SW480 (cell line): ENCODE measurements at places on chromosomes 3 and 15.

GRCh38 chr15:74343127-74343796 lies 24.2 kb downstream of the CYP11A1 start:
- no peak for DNase-seq

DNA sequence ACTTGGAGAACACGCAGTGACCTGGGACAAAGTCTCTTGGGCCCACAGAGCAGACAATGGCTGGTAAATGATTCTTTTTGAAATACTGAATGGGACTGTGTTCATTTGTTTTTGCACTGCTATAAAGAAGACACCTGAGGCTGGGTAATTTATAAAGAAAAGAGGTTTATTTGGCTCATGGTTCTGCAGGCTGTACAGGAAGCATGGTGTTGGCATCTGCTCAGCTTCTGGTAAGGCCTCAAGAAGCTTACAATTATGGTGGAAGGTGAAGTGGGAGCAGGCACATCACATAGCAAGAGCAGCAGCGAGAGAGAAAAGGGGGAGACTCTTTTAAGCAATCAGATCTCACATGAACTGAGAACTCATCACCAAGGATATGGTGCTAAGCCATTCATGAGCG lies 321.6 kb downstream of the THSD4 start:
- DNase-seq = no peak

- DNase-seq = no peak
These were observed 187.6 kb downstream of the NLGN1 start for GRCh38 chr3:173584838-173585831.

DNA sequence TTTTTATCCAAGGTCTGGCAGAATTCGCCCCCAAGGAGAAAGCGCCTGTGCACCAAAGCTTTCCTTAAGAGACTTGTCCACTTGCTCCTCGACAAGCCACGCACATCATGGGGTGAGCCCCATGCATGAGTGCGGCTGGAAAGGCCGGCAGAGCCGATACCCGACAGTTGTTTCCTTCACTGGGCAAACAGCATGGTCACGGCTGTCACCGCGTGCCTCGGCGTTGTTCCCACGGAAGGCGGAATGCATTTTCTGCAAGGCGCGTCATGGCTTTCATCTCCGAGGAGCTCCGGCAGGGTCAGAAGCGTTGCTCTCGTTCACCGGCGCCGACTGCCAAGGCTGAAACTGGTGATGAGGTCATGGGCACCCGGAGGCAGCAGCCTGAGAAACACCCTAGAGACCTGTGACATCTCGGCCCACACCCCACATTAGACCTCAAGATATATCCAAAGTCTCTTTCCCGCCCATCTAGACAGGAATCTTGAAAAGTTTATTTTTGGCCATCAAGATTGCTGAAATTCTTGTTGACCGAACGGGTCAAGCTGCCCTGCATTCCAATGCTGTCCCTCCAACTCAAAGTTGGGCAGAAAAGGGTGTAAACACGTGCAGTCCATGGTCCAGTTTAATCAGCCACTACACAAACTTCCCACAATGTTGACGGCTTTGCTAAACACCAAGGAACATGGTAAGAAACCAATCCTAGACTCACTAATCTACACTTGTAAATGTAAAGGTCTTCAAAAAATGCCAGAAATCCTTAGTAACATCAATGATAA lies 604 bp upstream of the TJP1 start:
- peak; percentile 69 for DNase-seq

GRCh38 chr15:74958320-74958907 lies 1.8 kb upstream of the RPP25 start:
- DNase-seq = no peak

DNA sequence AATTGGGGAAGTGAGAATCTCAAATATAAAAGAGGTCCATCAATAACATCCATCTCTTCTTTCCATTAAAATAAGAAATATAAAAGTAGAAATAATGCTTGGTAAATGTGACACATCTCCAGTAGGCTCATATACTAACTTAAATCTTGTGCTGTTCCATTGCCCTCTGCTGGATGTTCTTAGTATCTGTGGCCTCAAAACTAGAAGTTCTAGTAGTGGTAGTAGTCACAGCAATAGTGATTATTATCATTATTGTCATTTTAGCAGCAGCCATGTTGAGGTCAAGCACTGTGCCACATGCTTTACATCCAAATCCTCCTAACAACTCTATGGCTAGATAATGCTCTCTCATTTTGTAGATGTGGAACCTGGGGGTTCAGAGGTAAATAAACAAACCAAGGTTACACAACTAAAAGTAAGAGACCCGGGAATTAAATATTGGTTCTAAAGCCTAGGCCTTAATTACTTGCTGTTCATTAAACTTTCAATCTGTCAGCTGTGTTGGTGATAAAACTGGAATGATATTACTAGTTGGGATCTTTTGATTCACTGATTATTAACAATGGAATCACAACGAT lies 20.2 kb upstream of the BTLA start:
- DNase-seq = peak; percentile 74

DNA sequence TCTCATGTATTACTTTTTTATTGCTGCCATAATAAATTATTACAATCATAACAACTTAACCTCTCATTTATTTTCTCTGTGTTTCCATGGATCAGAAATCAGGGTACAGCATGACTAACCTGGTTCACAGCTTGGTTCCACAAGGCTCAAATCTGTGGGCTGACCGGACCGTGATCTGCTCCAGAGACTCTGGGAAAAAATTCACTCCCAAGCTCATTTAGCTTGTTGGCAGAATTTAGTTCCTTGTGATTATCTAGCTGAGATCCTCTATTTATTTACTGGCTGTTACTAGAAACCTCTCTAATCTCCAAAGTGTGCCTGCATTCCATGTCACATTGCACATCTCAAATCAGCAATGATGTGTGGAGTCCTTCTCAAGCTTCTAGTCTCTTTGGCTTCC lies 386.6 kb downstream of the DIPK2A start:
- no peak for DNase-seq

- no peak for DNase-seq
These were observed 108.1 kb upstream of the CCDC54 start for GRCh38 chr3:107269136-107269535.

GRCh38 chr3:132378846-132379245 lies 38.5 kb upstream of the DNAJC13 start:
- DNase-seq = no peak

- no peak for DNase-seq
These were observed 2.7 kb upstream of the ARNT2 start for GRCh38 chr15:80401456-80401855.

DNA sequence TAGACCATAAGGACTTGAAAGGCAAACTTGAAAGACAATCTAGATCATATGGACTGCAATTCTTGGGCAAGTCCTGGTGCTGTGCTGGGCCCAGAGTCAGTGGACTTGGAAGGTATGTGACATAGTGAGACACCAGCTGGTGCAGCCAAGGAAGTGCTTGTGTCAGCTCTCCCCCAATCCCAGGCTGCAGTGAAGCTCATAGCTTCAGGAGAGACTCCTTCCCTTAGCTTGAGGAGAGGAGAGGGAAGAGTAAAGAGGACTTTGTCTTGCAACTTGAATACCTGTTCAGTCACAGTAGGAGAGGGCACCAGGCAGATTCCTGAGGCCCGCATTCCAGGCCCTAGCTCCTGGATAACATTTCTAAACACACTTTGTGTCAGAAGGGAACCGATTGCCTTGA lies 127.4 kb upstream of the ZPLD1 start:
- DNase-seq = no peak

DNA sequence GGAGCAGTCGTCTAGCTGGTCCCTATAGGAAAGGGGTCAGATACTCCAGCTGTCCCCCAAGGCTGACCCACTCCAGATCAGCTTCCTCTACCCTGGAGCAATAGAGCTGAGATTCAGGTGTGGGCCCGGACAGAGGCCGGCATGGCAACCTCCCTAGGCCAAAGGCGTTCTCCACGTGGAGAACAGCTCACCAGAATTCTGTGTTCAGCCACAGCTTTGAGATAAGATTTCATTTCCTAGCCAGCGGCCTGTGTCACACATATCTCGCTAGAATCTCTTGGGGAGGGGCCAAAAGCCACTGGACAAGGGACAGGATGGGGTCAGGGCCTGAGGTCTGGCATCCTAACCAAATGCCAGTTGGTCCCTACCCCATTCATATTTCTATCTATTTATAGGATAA lies 20.1 kb downstream of the SRGAP3 start:
- DNase-seq = no peak

DNA sequence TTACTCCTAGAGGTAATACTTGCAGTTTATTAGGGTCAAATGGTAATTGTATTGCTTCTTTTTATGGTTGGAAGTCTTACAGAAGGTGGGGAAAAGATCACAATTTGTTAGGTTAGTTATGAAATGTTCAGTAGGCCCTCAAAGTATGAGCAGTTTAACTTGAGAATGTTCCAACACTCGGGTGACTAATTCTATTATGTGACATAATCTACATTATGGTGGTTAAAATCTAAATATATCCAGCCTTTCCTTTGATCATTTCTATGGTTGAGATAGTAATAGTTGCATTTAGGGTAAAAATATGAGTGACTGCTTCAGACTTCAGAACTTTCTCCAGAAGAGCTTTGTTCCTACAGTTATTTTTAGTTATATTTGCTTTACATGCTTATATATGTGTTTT lies 19.6 kb upstream of the FBXO22 start:
- no peak for DNase-seq

DNA sequence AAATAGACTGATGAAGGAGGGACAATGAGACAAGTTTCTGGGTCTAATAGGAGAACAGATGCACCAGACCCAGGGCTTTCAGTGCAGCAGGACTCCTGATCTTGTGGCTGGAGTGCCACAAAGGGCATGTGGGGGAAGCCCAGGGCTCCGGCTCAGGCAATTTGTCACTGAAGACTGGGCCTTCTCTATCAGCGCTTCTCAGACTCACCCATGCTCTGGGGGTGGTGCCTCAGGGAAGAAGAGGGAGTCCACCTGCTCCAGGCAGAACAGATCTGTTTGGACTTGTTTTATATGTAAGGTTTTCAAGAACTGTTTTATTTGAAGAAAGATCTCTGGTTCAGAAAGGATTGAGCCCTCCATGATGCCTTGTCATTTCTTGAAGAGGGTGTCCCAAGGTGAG lies 112.4 kb upstream of the TLE3 start:
- DNase-seq = no peak

GRCh38 chr3:165194511-165195240 lies 1.5 kb downstream of the SLITRK3 start:
- DNase-seq = no peak

DNA sequence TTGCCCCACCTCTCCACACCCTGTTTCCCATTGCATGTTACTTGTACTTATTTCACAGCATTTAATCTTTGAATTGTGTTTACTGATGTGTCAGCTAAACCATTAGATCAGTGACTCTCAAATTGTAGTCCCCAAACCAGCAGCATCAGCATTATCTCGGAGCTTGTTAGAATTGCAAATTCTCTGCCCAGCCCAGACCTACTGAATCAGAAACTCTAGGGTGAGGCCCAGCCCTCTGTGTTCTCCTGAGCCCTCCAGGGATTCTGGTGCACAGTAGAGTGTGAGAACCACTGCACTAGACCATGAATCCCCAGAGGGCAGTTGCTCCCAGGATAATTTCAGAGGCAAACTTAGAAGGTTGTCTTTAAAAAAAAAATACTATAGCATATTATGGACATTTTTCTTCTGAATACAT lies 13.0 kb downstream of the PLD1 start:
- DNase-seq = no peak

DNA sequence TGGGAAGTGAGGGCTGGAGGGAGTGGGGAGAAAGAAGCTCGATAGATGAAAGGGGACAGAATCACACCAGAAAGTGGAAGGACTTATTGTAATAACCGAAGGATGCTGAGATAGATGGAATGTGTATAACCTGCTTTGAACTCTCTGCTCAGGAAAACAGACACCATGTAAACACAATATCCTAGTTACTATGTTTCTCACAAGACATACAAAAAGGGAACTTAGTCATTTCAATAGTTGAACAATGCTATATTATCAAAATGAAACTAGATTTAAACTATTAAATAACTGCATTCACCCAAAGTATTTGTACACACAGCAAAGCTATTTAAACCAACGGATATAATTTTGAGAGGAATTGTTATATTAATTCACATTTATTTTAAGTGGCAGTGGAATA lies 108.3 kb upstream of the GADL1 start:
- DNase-seq = no peak

DNA sequence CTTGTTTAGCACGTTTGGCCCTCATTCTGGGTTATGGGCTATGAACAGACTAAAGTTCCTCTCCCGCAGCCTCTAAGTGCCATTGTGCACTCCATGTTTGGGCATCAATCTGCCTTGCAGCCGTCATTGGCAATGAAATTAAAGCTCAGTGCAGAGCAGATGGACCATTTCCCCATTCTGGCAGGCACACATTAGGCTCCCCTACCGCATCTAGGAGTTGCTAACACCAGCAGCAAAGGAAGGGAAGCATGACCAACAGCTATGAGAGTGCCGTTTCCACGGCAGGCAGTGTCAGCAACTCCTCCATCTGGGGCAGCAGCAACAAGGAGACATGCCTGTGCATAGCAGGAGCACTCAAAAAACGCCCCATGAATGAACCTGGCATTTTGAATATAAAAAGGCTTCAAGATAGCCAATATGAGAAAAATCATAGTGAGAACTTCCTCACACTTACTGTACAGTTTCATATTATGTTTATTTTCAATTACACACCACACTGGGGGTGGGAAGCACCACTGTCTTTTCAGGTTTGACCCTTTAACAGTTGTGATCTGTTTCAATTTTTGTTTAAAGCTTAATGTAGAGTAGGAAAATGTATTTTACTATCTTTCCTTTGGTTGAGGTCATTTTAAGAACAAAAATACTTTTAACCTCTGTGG lies 218.7 kb downstream of the KCNMB2 start:
- no peak for DNase-seq

DNA sequence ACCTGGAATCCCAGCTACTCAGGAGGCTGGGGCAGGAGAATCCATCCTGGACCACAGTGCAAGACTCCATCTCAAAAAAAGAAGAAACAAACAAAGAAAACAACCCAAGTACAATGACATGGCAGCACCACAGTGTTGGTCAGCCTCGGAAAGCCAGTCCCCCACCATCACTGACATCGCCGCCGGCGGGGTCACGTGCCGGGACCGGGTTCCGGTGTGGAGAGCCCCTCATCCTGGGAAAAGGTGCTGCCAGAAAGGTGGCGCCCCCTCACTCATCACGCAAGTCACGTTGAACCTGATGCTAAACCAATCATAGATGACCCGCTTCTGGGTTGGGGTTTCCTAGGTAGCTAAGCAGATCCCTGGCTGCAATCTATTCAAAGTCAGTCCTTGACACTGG lies 17.8 kb downstream of the QRICH1 start:
- no peak for DNase-seq
